Stimulated activated CD4-positive, alpha-beta T cell treated with anti-CD3 and anti-CD28 coated beads, Interleukin-1b, Interleukin-23, amount 100 ng/mL, for 48 hours (primary cell): ENCODE measurements at places on chromosomes 3 and 15.

DNA sequence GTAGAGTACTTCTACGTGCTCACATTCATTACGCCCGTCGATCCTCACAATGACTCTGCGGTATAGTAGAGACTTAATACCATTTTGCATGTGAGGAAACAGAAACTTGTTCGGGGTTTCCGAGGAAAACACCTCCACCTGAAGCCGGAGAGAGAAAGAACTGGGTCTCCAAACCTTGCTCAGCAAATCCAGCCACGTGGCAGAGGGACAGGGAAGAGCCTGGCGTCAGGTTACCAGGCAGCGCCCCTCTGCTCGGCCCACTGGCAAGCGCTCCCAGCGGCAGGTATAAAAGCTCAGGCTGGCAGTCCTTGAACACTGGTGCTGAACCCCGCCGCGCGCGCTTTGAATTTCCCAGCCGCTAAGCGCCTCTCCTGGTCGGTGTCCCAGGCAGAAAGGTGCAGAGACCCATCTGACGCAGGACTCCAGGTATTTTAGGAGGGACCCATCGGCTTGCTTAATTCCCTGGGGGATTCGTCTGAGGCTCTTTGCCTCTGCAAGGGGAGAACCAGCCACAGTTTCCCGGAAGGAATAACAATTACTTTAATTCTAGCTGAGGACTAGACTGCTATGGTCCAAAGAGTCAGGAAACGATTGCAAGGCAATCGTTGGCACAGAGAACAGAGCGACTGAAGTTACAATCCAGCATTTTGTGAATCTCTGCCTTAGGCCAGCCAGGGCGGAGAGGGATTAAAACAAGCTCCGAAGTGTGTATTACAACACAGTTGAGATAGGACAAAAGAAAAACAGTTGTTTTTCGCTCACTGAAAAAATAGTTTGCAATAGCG is at the start of gene C2CD4A:
C2CD4A (plus strand) TSS at position 315 of the 785 bp plus-strand sequence. CDS start 637 bp downstream, outside the sequence.
- DNase-seq, result peak; percentile 59

DNA sequence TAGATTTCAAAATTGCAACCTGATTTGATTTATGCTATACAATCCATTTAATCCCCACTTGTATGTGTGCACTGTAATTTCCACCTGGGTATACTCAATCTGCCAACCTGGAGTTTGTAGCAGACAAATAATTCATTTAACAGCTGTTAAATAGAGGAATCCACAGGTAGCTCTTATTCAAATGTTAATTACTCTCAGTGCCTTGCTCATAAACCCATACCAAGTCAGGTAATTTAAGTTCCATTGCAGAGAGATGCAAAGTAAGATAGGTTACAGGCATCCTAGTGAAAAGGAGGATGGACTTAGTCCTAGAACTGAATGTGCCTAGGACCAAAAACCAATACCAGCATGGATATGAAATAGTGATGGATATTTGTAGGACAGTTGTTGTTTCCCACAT is 674.2 kb downstream of the TBL1XR1 start:
- no peak for DNase-seq

DNA sequence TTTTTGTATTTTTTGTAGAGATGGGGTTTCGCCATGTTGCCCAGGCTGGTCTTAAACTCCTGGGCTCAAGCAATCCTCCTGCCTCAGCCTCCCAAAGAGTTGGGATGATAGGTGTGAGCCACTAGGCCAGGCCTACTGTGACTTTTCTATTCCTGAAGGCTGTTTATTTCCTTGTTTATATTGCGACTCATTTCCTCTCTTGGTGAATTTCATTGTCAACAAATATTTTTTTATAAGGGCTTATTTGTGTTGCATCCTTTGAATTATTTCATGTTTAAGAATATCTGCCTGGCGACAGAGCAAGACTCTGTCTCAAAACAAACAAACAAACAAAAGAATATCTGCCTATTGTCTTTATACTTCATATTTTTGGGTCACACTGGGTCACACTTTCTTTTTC is 29.4 kb upstream of the MCCC1 start:
- no peak for DNase-seq

- no peak for DNase-seq
Measured at GRCh38 chr15:29554531-29554930, 267.7 kb downstream of the TJP1 start.

- no peak for DNase-seq
Measured at GRCh38 chr3:5784690-5785089, 597.2 kb downstream of the EDEM1 start.

DNA sequence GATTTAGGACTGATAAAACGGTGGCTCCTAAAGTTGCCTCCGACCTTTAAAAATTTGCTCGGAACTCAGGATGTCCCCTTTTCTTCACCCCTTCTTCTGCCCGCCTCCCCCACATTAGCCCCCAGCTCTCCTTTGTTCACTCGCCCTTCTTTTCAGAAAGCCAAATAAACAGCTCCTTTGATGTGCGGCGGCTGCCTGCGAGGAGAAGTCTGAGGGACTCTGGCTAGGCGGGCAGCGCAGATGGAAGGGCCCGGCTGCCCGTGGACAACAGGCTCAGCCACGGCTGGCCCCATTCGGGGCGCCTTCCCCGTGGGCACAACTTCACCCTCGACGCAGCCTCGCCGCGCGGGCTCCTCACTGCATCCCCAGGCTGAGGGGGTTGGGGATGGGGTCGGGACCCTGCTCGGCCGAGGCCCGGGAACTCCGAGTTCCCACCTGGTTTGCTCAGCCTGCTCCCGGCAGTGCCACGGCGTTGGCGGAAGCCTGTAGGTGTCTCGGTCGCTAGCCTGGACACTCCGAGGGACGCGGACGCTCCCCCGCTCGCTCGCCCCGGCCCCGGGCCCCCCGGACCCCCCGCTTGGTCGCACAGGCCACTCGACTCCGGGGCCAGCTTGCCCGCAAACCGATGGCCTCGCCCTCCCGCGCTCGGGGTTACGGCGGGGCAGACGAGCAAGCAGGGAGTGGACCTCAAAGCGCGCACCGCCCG is 897 bp upstream of the TLE3 start:
- peak; percentile 21 for DNase-seq

DNA sequence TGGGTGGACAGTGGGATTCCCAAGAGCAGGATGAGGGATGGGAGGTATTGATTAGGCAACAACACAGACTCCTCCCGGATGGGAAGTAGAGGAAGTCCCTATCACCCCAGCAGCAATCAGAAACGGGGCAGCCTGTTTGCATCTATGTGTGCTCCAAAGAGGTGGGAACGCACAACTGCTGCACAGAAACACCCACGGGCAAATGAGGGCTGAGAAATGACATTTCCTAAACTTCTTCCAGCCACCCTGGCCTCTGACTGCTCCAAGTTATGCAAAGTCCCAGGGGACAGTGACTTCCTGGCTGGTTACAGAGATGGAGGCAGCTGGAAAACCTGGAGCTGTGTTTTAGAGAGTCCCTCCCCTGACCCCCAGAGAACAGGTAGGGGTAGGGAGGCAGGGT is 42.6 kb downstream of the HCN4 start:
- no peak for DNase-seq

DNA sequence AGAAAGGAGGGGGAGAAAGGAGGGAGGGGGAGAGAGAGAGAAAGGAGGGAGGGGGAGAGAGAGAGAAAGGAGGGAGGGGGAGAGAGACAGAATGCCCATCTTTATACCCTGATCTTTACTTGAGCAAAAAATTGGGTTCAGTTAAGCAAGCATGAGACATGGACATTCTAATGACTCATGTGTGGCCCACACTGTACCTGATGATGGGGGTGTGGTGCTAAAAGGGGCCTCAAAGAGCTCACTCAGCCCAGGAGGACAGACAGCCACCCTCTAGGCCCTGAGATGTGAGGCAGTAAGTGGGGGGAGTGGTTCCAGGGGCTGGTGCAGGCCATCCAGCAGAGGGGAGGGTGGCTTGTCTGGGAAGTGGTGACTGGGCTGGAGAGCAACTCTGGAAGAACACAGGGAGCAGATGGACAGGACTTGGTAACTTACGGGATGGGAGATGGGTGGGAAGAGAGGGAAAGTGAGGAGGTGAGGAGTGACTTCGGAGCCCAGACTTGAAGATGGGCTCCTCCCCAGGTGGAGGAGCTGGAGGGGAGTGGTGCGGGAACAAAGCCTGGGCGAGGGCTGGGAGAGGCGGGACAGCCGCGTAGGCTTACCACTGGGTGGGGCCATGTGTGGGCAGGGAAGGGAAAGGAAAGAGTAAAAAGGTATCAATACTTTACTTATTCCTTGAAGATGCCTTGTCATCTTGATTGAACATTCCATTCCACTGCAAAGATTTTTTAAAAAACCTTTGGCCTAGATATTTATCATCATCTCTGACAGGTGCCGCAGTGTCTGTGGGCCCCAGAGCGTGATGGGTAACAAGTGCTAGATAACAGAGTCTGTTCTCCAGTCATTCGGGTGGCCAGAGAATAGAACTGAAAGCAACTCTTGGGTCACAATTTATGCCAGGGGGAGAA is 32.3 kb downstream of the TSPAN3 start:
- no peak for DNase-seq

DNA sequence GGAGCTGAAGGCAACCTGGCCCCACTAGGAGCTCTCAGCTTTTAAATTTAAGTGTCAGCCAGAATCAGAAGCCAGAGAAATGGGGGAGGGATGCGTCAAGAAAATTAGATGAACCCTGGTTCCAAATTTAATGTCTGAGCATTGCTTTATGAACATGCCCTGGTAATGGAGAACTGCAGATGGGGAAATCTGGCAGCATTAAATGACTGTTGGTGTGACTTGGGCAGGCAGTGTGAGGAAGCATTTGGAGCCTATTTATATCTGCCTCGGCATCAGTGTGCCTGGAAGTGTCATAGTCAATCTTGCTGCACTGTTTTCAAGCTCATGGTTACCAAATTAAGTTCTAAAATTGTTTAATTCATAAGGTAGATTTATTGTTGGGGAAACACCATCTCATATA is 29.0 kb downstream of the NME9 start:
- no peak for DNase-seq

GRCh38 chr3:44235604-44236484 is 5.8 kb upstream of the TOPAZ1 start:
- peak; percentile 52 for DNase-seq

- DNase-seq, result no peak
Measured at GRCh38 chr15:67195305-67195704, 59.2 kb downstream of the AAGAB start.

DNA sequence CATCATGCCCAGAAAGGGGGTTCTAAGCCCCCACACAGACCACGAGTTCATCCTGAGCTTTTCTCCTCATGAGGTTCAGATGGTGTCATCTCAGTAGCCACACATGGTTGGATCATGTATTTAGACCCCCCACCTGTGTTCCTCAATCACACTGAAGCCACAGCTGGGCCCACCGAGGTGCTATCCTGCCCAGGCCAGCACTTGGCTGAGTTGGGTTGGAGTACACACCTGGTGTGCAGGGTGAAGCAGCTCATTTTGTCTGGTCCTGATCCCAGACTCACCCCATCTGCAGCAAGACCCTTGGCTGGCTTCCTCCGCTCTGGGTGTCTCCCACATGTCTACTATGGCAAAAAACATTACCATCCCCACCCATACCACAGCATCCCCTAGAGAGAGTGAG is 41.9 kb downstream of the ACAA1 start:
- no peak for DNase-seq
